Progenitor cell of endocrine pancreas (in vitro differentiated cells): ENCODE measurements at places on chromosomes 3 and 15. TPM values are rescaled to one million over a fixed set of nuclear protein-coding genes. Genes with fewer than 3 reads are reported as not detected.

DNA sequence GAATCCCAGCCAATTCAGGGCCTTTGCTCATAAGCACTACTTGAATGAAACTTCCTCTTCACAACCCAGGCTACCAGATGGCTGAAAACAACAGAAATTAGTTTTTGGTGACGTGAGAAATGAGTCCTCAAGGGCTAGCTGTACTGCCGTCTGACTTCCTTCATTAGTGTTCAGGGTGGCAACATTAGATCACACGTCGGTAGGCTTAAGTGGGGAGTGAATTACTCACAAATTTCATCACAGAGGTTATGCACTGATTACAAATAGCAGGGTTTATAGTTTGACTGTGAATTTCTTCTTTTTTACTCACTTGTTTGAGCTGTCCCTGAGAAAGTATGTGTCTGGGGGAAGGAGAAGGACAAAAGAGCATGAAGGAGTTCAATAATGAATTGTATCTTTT, 397.2 kb downstream of the GAP43 start:
- H3K36me3 ChIP-seq, result no peaks in the 10 kb centered on the region
- H3K4me1 ChIP-seq, result no peaks in the 10 kb centered on the region

DNA sequence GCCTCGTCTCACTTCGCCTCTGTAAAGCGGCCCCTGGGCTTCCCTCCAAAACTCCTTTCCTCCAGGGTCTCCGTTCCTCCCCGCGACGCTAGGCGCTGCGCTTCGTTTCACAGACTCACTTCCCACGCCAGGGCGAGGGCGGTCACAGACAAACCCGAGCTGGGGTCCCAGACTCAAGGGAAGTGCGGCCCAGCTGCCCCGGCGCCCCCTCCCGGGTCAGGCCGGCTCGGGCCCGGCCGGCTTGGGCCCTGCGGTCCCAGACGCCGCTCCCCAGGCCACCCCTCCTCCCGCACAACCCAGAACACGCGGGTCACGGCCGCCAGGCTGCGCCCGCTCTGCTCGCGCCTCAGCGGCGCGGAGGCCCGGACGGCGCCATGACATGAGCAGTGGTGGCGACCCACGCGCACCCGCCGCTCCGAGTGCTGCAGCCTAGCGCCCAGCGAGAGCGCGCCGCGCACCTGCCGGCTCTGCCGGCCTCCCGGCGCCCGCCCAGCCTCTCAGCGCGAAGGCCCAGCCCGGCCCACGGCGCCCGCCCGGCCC, 547 bp downstream of the NUP210 start:
- no peaks in the 10 kb centered on the region for H3K36me3 ChIP-seq
- peak overlapping the region; percentile 77 for H3K4me3 ChIP-seq
- H3K4me1 ChIP-seq, result peaks cover 7% of the 10 kb centered on the region
- peak; percentile 33 for DNase-seq
- H3K27ac ChIP-seq, result no peak overlapping the region
- H3K27me3 ChIP-seq, result no peaks in the 10 kb centered on the region

DNA sequence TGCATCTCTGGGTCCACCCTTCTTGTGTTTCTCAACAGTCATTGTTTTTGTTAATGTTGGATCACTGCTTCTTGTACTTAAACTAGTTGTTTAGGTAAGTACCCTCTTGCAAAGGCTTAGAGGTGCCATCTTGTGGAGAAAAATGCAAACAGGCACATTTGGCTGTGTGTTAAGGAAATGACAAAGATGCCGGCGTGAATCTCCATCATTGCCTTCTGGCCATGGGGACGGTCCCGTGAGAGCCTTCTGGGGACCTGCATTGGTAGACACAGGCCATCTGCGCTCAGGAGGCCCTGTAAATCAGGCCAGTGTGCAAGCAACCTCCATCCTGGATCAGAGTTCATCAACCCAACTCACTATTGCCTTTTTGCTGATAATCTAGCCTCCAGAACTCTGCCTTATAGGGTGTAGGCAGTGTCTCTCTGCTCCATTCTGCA, 158.6 kb upstream of the NR2E3 start:
- no peaks in the 10 kb centered on the region for H3K36me3 ChIP-seq
- peaks cover 30% of the 10 kb centered on the region for H3K27me3 ChIP-seq
- H3K4me3 ChIP-seq, result no peak overlapping the region
- peaks cover 8% of the 10 kb centered on the region for H3K4me1 ChIP-seq
- no peak for DNase-seq

GRCh38 chr15:92614791-92615785, 40.5 kb downstream of the FAM174B start:
- H3K36me3 ChIP-seq, result peaks cover 4% of the 10 kb centered on the region
- DNase-seq, result no peak
- no peak overlapping the region for H3K27ac ChIP-seq
- H3K4me3 ChIP-seq, result no peak overlapping the region
- peaks cover 26% of the 10 kb centered on the region for H3K4me1 ChIP-seq

DNA sequence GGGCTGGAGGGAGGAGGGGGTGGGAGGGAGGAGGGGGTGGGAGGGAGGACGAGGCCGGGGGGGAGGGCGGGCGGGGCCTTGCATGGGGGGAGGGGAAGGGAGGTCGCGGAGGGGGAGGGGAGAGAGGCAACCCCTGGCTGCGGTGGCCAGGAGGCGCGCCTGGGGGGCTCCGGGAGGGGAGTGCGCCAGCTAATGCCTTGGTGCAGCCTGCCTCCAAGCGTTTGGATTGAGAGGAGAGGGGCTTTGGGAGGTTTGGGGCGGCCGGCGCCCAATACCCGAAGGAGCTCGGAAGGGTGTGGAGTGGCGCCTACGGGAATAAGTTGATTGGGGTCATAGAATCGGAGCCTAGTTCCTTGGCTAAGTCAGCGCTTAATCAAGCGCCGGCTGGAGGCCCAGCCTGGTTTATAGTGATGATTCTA, 557 bp downstream of the TFG start:
- peak; percentile 59 for DNase-seq
- H3K4me1 ChIP-seq, result peaks cover 22% of the 10 kb centered on the region
- H3K4me3 ChIP-seq, result peak overlapping the region; percentile 88
- H3K36me3 ChIP-seq, result peaks cover 15% of the 10 kb centered on the region
- peaks cover 38% of the 10 kb centered on the region for H3K27me3 ChIP-seq

DNA sequence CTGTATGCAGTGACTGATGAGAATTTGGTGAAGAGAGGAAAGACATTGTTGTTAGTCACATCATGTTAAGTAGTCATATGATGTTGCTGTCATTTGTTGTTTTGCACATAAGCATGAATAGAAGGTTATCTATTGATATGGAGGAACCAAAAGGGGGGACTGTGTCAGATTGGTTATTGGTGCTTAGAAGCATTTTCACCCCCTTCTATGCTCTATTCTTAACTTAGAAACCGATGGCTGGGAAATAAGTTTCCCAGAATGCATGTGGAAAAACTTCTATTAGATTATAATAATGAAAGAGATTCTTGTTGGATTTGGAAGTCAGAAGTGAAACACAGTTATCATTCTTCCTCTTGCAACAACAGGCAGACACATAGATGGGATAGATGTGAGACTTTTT, 33.2 kb upstream of the CADM2 start:
- no peak overlapping the region for H3K4me3 ChIP-seq
- H3K27ac ChIP-seq, result no peak overlapping the region
- no peak for DNase-seq
- H3K4me1 ChIP-seq, result no peaks in the 10 kb centered on the region
- H3K36me3 ChIP-seq, result no peaks in the 10 kb centered on the region

GOLGA8M gene
- 0.18 TPM in 1 of 2 replicates, not detected in the other for total RNA-seq

CADPS gene
- 145 and 149 TPM in 2 replicates for total RNA-seq

CLEC3B gene
- not detected in 2 replicates for total RNA-seq
